Skin of body (tissue), 3 donors: ENCODE measurements at places on chromosomes 12 and 14. TPM values are rescaled to one million over a fixed set of nuclear protein-coding genes. Genes with fewer than 3 reads are reported as not detected.

GRCh38 chr12:107035733-107036132, 48.8 kb upstream of the MTERF2 start:
- no peak for DNase-seq

DNA sequence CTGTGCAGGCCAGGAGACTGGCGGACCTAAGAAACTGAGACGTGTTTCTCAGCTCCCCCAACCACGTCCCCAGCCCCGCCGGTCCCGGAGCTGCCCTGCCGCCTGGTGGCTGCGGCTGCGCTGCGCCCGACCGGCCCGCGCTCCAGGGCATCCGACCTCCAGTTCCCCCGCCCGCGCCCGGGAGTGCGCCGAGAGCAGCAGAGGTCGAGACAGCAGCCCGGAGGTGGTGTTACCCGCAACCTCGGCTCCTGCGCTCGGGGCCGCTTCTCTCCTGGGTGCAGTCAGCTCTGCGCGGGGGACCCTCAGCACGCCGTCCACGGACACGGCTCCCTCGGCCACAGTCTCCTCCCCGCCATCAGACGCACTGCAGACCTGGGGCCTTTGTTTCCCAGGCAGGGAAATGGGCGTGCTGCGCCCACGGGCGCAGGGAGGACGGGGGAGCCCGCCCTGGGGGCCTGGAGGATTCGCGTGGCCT, 21.6 kb upstream of the GPR132 start:
- DNase-seq, result peak; percentile 63

- DNase-seq, result no peak
These were observed 27.8 kb upstream of the NEDD1 start for GRCh38 chr12:96879301-96879700.

GRCh38 chr12:50004696-50005095, 20.6 kb downstream of the RACGAP1 start:
- DNase-seq, result no peak

GRCh38 chr12:107134558-107134957, 41.2 kb upstream of the CRY1 start:
- DNase-seq, result no peak

DNA sequence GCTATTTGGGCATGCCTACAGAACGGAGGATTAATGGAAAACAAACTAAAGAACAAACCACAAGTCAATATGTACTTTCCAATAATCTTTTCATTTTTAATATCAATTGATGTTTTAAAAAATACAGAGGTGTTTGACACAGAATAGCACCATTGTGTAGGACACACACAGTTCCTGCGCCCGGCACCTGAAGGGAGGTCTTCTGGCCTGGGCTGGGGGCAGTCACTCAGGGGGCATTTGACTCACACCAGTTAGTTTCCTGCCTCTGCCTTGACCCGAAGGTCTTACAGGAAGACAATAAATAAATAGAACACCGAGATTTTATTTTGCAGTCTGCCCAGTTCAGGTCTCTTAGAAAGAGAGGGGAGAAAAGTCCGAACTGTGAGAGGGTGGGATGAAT, 9.5 kb downstream of the TMEM106C start:
- no peak for DNase-seq

- no peak for DNase-seq
These were observed 248.0 kb upstream of the FLRT2 start for GRCh38 chr14:85281921-85282320.

DNA sequence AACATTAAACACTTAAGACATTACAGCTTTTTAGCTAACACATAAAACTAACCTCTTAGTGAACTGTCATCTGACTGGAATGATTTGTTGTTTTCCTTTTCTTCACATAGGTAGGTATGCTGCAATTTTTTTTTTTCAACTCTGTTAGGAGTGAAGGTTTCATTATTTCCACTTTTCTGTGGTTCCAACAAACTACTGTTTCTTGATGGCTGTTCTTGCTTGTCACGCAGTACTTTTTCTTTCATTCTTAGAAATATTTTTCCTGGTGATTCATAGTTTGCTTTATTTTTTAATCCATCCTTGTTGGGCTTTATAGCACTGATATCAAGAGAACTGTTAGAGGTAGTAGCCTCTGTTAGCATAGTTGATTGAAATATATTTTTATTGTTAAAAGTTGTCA, 6.3 kb downstream of the MIS18BP1 start:
- DNase-seq, result no peak

DNA sequence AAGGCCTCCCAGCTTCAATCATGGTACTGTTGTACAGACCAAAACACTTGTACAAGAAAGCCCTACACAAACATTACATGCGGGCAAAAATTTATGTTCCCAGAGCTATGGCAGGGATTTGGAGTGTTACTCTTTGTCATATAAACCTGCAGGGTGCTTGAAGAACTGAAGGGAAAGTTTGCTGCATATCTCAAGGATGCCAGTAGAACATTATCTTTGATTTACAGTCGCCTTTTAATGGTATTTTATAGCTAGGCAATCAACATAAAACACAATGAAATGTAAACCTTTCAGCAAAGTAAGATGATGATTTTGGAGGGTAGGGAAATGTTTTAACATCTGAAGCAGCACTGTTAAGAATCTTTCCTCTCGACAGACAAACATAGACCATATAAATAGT, 305.6 kb downstream of the KCNH5 start:
- DNase-seq, result no peak

GRCh38 chr14:72503696-72504368, 390.1 kb downstream of the DPF3 start:
- DNase-seq, result no peak

DNA sequence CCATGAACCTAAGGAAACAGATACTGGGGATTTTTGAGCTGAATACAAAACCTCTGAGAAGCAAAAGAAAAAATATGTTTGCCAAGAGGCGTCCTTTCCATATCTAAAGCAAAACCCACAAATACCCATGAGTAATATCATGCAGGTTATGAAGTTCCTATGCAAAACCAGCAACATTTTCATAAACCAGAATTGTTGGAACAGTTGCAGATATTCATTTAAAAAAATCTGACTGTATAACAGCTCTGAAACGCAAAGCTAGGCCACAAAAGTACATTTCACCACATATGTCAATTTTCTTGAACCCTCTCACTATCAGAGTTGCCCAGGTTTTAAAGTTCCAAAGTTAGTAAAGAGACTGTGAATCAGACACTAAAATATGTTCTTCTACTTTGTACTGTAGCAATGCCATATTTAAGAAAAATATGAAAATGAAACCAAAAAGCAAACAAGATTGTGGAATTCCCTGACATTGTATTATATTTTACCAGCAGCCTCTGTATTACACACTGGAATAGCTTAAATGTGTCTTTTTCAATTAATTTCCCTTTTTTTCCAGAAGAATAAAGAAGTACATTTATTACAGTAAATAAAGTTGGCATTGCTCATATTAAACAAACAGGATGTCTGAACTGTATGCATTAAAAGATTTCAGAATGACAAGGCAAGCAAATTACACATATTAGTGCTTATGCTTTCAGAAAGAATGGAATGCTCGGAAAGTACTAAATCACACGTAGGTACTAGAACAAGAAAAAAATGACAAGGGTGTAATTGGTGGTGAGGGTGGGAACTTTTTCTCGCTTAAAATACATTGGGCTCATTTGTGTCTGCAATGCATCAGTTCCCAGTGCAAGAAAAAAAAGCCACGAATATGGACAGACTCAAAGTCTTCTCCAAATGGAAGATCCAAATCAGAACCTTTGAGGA, 33.6 kb upstream of the HIF1A start:
- no peak for DNase-seq

- no peak for DNase-seq
These were observed 54.2 kb downstream of the C12orf42 start for GRCh38 chr12:103441437-103442181.

DNA sequence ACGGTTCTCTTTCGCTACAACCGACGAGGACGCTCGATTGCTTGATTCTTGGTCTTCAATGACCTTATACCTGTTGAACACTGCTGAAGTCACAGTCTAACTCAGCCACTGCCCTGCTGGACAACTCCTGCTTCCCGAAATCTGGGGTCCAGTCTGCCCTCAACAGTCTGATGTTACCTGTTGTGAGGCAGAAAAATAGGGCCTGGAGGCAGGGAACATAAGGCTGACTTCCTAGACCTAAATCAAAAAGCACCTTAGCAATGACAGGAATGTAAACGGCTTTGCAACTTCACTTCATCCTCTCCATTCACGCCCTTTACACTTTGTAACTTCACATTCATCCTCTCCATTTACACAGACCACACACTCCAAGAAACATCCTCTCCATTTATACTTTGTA, 597 bp upstream of the GLTP start:
- no peak for DNase-seq

GRCh38 chr12:49288412-49288853, 6.5 kb upstream of the PRPH start:
- peak; percentile 47 for DNase-seq

DNA sequence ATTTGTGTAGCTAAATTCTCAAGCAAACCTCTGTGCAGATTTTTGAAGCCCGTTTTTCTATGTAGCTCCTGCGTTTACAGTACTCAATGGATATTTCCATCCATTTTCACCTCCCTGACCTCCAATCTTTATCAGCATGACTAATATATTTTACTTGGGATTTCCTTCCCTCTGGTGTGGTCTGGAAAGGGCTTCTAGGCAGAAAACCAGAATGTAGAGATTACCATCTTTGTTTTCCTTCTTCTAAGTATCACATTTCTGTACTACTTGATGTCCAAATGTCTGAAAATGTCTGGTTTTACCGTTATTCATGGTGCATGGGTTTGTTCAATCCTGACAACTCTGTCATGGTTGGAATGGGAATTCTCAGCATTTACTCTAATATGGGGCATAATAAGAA, 907.6 kb upstream of the FLRT2 start:
- DNase-seq, result no peak

DNA sequence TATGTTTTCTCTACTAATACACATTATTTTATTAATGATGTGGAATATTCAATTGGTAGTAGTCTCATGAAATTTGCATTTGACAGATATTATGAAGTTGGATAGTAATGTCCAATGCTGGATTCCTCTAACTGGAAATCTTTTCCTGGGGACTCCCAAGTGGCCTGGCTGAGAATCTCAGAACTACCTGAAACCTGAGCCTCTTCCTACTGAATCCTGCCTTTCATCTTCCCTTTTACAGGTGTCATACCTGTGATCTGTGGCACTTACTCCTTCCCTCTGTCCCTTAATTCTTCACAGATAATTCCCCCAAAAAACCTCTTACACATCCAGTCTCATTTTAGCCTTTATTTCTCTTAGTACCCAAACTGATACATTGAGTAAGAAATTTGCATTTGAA, 89.7 kb upstream of the MYF6 start:
- no peak for DNase-seq

DNA sequence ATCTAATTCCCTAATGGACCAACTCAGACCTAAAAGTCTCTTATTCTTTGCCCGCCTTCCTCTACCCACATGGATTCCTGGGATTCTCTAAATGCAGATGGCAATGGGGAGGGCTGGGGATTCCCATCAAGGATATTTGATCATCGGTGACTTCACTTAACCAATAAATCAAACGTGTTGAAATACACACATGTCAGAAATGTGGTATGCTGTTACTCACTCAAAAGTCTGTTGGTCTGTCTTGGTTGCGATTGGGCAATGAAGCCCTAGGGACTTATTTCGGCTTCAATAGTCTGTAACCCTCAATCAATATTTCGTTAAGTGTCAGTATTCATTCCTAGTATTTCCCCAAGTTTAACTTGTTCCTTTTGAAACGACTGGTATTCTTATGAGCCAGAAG, 117.2 kb upstream of the DIO3 start:
- no peak for DNase-seq

DNA sequence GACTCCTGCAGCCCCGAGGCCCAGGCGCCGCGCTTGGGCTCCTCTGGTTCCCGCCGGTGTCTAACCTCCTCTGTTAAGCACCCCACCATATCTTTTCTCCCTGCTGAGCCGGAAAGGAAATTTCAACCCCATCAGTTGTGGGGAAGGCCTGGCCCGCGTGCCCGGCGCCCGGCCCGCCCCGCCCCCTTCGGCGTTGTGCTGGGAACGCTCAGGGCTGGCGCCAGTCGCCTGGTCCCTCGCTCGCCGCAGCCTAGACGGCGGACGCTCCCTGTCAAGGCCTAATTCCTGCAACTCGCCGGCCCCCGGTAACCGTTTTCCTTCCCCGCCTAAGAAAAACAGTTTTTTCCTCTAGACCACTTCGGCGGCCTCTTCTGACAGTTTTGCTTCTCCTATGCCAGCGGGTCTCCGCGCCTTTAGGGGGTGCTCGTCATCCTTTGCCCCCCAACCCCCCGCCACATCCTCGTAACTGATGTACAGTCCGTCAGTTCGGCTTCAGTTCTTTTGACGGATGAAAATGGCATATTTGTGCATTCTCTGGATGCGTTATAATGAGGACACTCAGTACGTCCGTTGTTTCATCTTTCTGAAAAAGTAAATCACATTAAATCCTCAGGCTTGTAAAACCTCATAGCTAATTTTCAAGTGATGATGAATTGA, 506 bp upstream of the NAP1L1 start:
- peak; percentile 59 for DNase-seq

GRCh38 chr14:52352061-52352491, 38.0 kb downstream of the PTGER2 start:
- DNase-seq, result peak; percentile 27

DNA sequence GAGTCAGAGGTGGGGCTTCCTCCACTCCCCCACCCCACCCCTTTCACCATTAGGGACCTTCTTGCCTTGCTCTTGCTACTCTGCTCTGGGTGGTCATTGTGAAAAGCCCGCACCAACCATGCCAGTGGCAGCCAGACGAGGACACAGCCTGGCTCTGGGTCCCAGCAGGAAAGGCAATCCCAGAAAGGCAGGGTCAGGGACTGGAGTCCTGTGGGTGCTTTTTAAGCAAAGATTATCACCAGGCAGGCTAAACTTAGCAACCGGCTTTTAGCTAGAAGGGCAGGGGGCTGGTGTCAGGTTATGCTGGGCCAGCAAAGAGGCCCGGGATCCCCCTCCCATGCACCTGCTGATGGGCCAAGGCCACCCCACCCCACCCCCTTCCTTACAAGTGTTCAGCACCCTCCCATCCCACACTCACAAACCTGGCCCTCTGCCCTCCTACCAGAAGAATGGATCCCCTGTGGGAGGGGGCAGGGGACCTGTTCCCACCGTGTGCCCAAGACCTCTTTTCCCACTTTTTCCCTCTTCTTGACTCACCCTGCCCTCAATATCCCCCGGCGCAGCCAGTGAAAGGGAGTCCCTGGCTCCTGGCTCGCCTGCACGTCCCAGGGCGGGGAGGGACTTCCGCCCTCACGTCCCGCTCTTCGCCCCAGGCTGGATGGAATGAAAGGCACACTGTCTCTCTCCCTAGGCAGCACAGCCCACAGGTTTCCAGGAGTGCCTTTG, 1.2 kb upstream of the GAPDH start:
- DNase-seq, result no peak

Gene NPFF
- 0.59 TPM for total RNA-seq

Gene POTEG
- total RNA-seq, result not detected

Gene CACNB3
- 10.8 TPM for total RNA-seq

Gene OR4E2
- total RNA-seq, result not detected

Gene TAS2R10
- 1.7 TPM for total RNA-seq

Gene PSME1
- total RNA-seq, result 59.7 TPM

Gene UNC79
- 0.39 TPM for total RNA-seq

Gene SMCO2
- total RNA-seq, result not detected

Gene AEBP2
- total RNA-seq, result 43.8 TPM

Gene CCDC196
- not detected for total RNA-seq

Gene CCDC177
- total RNA-seq, result not detected

Gene BIN2
- 5.6 TPM for total RNA-seq

Gene AGAP2
- total RNA-seq, result 1.1 TPM
